ENCODE measurements at places on chromosomes 1 and 21.

GRCh38 chr21:28822486-28823335 is 170.0 kb downstream of the LTN1 start:
- DNase-seq: no peak

DNA sequence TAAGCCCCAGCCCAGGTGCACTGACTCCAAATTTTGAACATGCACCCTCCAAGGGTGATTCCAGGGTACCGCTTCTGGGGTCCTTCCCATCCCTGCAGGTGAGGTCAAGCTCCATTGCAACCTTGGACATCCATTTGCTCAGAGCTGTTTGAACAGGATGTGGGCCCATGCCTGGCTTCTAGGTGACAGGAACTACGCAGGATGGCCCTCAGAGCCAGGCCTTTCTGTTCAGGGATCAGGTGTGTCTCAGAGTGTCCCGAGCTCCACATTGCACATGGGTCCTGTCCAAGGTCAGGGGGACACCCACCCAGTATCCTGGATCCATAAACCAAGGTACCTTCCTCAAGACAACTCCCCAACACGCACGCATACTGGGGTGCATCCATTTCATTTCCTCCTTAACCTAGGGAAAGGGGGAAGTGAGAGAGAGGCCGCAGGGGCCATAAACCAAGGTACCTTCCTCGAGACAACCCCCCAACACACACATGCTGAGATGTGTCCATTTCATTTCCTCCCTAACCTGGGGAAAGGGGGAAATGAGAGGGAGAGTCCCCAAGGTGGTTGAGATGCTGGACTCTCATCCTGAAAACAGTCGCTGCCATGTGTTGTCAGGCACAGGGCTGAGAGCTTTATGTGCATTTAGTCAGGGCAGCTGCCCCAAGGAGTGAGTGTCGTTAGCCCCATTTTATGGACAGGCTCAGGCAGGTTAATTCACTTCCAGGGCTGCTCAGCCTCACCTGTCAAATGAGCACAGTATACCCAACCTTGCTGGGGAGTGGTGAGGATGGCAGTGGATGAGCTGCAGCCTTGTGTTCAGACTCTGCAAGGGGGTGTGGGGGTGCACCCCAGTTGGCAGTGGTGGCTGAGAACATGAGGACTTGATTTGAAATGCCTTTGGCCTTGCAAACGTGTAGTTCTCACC is 2.1 kb downstream of the SLC66A1 start:
- DNase-seq: no peak

DNA sequence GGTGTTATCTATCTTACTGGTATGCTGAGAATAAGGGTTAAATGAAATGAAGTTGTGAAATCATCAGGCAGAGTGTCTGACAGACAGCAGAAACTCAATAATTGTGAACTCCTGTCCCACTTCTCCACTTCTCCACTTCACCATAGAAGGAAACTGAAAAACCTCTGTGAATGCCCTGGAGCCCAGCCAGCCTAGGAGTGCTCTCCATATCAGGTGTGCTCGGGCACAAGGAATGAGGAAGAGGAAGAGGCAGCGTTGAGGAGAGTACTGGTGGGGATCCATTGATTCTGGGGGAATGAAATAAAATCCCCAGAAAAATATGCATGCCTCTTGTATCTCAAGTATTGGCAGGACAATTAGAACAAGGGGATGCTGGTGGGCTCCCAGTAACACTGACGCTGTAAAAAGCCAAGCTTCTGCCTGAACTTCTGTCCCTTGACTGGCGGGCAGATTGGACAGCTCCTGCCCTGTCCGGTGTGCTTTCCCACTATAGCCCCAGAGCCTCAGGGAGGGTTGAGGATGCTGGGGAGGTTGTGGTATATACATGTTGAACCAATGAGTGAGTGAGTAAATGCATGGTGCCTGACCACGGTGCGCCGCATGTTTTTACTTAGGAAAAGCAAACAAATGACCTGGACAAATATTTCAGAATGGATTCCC is 47.7 kb downstream of the NMNAT2 start:
- no peak for DNase-seq

GRCh38 chr1:20322825-20323612 is 32.3 kb downstream of the VWA5B1 start:
- peak; percentile 44 for DNase-seq

- DNase-seq: no peak
These were observed 22.0 kb downstream of the SLC16A1 start for GRCh38 chr1:112933820-112934571.

DNA sequence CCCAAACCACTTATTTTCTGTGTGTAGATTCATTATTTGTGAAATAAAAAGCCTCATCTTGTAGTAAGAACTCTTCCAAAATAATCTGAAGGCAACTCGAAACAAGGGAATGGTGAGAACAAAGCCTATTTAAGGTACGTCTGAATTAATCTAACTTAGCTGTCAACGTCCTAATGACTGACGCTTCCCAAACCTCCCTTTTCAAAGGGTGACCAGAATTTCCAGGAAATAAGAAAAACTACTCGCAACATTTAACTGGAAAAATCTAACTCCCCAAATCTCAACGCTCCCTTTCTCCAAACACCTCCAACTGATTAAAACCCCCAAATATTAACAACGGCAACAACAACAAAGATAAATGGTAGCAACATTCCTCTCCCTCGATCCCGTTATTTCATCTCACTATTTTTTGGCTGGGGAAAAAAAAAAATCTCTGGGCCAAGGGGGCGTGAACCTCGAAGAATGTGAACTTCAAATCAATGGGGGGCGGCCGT is 693 bp downstream of the SRSF10 start:
- DNase-seq: no peak

DNA sequence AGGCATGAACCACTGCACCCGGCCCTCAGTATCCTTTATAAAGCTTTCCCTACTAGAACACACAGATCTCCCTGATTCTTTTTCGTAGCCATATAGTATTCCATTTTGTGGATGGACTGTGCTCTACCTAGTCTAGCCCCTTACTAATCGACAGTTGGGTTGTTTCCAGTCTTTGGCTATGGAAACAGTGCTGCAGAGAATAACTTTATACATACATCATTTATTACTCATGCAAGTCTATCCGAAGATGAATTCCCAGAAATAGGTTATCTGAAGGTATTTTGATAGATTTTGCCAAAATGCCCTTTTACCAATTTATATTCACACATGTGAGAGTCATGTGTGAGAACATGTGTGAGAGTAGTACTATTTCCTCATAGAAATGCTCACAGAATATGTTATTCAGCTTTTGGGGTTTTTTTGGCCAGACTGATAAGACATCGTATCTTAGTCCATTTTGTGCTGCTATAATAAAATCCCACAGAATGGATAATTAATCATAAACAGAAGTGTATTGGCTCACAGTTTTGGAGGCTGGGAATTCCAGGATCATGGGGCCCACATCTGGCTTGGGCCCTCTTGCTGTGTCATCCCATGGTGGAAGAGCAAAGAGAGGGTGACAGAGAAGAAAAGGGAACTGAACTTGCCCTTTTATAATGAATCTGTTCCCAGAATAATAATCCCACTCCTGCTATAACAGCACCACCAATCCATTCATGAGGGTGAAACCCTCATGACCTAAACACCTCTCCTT is 17.3 kb upstream of the FGR start:
- no peak for DNase-seq

DNA sequence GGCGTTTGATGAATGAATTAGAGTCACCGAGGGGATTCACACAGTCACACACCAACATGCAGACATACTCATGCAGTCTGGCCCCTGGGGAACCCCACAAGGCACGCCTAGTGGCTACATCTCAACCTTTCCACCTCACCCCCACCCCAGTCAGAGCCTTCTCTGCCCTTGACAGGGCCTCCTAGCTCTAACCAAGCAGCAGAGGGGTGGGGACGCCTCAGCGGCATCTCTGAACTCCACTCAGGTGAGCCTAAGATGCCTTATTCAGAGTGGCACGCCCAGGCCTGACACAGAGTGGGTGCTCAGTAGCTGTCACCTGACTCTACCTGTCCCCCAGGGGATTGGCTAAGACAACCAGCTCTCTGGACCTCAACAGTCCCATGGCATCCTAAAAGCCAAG is 3.7 kb upstream of the SDC3 start:
- DNase-seq: no peak

DNA sequence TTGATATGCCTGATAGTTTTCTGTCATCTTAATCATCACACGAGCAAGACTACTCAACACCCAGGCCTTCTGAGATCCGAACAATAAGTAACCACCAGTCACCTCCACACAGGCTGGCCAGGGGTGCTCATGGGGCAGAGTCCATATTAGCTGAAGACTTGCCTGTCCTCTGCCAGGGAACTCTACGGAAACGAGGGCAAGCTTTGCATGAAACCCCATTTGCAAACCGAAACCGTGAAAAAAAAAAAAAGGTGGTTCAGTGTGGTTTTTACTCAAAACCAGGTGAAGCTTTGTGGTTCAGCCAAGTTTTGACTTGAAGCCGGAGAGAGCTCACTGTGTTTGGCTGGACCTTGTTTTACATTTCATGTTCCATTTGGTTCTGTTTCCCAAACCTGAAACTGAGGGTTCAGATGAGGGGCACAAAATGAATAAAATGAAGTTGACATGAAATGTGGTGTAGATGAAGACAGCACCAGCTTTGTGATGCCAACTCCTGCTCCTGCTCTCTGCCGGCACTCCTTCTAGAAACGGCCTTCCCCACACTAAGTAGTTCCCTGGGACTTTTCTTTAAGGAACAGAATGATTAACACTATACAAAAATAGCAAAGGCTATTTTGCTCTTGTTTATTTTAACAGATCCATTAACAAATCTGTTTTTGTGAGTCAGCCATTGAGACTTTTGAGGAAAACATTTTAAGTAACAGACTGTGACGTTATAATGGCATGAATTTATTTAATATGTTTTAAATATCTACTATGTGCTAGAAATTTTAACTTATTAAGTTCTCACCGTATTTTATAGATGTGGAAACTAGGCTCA is 74.7 kb downstream of the RUNX1 start:
- DNase-seq: peak; percentile 76

DNA sequence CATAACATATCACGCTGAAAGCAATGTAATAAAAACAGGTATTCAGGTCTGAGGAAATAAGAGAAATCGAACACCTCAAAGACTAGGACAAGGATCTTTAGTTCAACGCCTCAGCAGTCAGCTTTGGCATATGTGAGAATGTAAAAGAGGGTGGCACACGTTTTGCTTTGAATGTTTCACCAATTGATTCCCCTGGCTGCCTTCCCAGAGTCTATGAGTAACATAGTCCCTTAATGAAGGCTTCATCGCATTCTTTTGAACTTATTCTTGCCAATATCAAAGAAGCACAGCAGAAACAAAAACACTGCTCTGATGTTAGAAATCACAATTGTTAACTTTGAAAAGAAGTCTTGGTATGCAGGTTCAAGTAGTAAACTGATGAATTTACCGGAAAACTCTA is 764.8 kb downstream of the ADGRL2 start:
- no peak for DNase-seq

DNA sequence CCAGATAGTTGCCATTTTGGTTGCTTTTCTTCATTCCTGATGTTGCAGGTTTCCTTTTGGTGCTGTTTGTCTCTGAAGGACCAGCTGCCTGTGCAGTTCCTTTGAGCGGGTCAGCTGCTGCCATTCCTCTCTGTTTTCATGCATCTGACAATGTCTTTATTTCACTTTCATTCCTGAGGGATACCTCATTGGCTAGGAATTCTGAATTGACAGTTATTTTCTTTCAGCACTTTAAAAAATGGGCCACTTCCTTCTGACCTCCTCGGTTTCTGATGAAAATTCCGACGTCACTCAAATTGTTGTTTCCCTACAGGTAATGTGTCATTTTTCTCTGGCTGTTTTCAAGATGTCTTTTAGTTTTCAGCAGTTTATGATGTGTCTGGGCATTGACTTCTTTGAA is 24.8 kb downstream of the CCSAP start:
- DNase-seq: no peak

DNA sequence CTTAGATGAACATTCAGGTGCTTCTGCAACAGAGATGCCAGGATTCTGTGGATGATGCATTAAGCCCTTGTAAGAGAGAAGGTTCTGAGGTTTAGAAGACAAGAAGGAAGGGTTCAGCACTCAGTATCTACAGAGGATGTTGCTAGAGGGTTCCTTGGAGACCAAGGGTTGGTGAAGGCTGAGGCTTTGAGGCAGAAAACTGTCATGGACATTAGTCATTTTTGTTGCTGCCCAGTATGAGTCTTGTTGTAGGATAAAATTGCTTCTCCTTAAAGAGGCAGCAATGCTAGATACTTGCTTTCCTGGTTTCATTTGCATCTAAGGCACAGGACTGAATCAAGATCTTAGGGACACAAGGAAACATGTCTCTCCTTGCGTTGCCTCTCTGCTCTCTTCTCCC is 319.4 kb upstream of the NFIA start:
- DNase-seq: no peak

GRCh38 chr1:114502080-114502479 is 8.9 kb downstream of the TRIM33 start:
- DNase-seq: no peak

- DNase-seq: no peak
These were observed 75.5 kb downstream of the VCAM1 start for GRCh38 chr1:100794748-100795645.

- no peak for DNase-seq
These were observed 72.9 kb downstream of the IFI44 start for GRCh38 chr1:78722521-78722920.

DNA sequence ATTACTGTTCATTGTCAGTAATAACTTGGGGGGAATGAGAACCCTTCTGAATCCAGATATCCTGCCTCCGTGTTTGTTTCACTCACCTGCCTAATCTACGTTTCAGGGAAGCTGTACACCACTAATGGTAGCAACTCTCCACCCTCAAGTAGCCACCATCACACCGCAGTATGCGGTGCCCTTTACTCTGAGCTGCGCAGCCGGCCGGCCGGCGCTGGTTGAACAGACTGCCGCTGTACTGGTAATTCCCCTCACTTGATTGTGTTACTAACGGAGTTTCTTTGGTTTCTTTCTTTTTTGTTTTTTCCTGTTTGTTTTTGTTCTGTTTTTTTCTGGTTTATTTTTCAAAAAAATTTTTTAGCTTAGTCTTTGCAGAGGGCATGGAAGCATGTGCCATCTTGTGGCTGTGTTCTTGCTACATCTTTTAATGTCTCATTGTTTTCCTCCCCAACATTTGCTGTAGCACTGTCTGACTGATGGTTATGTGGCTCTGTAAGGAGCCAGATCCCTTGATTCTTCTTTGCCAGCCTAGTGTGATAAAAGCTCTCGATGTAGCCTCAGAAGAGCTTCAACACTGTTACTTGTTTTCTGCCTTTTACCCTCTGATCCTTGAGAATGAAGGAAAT is 15.9 kb upstream of the OLFML3 start:
- no peak for DNase-seq

DNA sequence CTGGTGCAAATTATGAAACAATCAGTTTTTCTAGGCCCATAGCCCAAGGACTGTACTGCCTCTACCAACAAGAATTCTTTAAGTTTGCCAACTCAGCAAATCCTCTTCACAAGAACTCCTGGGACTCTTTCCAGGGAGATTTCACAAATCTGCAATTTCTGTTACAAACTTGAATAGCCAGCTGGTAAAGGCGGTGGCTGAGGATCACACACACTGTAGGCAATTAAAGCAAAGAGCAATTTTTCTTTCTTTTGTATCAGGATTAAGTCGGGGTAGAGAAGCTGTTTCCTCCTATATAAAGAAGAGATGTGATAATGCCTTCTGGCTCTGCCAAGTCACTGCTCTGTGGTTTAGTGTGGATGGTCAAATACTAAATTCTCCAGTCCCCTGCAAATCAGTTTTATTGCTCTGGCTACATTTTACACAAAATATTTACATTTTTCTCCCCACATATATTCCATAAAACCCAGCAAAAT is 1.7 kb downstream of the ALDH9A1 start:
- DNase-seq: no peak

GRCh38 chr1:240491796-240492195 is 120.2 kb downstream of the GREM2 start:
- DNase-seq: no peak

GRCh38 chr1:165069829-165070228 is 286.7 kb downstream of the LMX1A start:
- no peak for DNase-seq
